ENCODE measurements at places on chromosomes 3 and 15. TPM values are rescaled to one million over a fixed set of nuclear protein-coding genes. Genes with fewer than 3 reads are reported as not detected.
A peak's percentile ranks its signal among the peaks of the same experiment; 100 is the strongest.

- peaks cover 19% of the 10 kb centered on the region for H3K27me3 ChIP-seq
- DNase-seq, result peak; percentile 45
- H3K36me3 ChIP-seq, result no peaks in the 10 kb centered on the region
- no peak overlapping the region for H3K27ac ChIP-seq
- H3K4me1 ChIP-seq, result peaks cover 6% of the 10 kb centered on the region
Observed at GRCh38 chr3:45760878-45761711, 35.2 kb downstream of the SLC6A20 start.

DNA sequence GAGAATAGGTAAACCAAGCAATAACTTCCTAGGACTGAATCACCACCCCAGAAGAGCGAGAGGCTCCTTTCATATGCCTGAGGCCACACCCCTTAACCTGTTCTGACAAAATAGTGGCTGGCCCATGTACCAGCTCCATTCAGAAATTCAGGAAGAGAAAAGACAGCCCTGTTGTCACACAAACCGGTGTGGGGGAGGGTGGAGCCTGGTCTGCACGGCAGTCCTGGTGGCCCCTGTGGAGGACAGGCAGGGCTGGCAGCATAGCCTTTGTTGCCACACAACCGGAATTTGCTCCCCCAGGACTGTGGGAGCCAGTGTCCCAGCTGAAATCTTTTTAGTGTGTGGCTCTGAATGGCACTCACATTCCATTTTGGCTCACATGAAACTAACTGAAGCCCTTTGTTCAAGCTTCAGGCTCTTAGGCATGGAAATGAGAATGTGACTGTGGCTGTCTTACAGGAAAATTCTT, 23.8 kb downstream of the RLBP1 start:
- H3K36me3 ChIP-seq, result peaks cover 9% of the 10 kb centered on the region
- no peak overlapping the region for H3K27ac ChIP-seq
- DNase-seq, result no peak
- H3K4me1 ChIP-seq, result peaks cover 36% of the 10 kb centered on the region
- no peak overlapping the region for H3K4me3 ChIP-seq

GRCh38 chr3:126678693-126679317, 23.9 kb upstream of the TXNRD3 start:
- 0 out of 2 replicates have a peak overlapping the region, but pooled peaks have one; percentile 57 for H3K27ac ChIP-seq
- H3K4me1 ChIP-seq, result peaks cover 42% of the 10 kb centered on the region
- no peak for DNase-seq

The ATP13A3 gene
- total RNA-seq, result 115 TPM

- DNase-seq, result no peak
- H3K4me1 ChIP-seq, result peaks cover 39% of the 10 kb centered on the region
- H3K27ac ChIP-seq, result peak overlapping the region; percentile 65
- H3K36me3 ChIP-seq, result peaks cover 28% of the 10 kb centered on the region
Observed at GRCh38 chr15:72198356-72199204, 993 bp upstream of the GRAMD2A start.

DNA sequence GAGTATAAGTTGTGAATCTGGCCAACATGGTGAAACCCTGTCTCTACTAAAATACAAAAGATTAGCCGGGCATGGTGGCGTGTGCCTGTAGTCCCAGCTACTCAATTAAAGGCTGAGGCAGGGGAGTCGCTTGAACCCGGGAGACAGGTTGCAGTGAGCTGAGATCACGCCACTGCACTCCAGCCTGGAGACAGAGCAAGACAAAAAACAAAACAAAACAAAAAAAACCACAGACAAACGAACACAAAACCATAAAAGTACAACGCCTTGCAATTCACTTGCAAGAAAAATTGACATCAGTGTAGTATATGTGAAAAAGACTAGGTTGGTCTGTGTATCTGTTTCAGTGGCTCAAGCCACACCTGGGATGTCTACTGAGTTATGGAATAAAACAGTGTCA, 29.9 kb upstream of the CCDC80 start:
- peak overlapping the region; percentile 96 for H3K27ac ChIP-seq
- no peak overlapping the region for H3K4me3 ChIP-seq
- DNase-seq, result no peak
- no peaks in the 10 kb centered on the region for H3K36me3 ChIP-seq
- H3K27me3 ChIP-seq, result no peaks in the 10 kb centered on the region

The CADM2 gene
- total RNA-seq, result not detected

DNA sequence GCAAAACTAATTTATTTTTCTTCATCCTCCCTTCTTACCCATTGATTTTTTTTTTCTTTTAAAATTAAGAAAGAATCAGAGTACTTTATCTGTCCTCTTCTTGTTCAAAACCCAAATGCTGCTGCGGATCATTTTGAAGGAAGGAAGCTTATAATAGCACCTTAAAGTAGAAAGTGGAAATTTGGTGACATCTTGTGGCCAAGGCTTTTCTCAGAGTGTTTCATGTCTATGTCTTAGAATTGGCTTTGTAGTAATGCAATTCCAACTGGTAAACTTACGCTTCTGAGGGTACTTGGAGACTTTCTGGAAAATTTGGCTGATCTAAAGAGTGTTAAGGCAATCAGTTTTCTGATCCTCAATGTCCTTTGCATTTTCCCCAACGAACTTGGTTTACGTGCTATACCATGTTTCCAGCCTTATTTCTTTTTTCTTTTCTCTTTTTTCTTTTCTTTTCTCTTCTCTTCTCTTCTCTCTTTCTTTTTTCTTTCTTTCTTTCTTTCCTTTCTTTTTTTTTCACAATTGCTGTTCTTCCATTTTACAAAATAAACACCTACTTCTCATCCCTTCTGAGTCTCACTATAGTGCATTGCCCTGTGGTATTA, 30.7 kb downstream of the C3orf38 start:
- H3K27me3 ChIP-seq, result peaks cover 2% of the 10 kb centered on the region
- H3K36me3 ChIP-seq, result no peaks in the 10 kb centered on the region
- H3K4me3 ChIP-seq, result no peak overlapping the region
- H3K27ac ChIP-seq, result no peak overlapping the region
- DNase-seq, result peak; percentile 40

DNA sequence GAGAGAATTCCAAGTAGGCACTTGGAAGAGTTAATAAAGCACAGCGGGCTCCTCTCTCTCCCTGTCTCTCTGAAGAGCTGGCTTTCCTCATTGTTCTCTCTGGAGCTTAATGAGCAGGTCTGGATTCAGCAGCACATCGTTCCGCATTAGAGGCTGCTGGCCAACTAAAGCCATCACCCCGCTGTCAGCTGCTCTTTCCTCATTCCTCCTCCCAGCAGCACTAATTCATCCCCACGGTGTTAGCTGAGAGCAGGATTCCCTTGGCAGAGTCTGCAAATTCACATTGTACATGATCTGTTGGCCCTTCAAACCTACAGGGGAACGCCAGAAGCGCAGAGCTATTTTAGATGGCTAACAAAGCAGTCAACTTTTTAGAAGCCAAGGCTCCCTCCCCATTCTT, 44.2 kb downstream of the SGO1 start:
- H3K27me3 ChIP-seq, result no peaks in the 10 kb centered on the region
- DNase-seq, result no peak
- no peak overlapping the region for H3K4me3 ChIP-seq
- H3K36me3 ChIP-seq, result no peaks in the 10 kb centered on the region
- H3K27ac ChIP-seq, result no peak overlapping the region

The SEMA3F gene
- 21.8 TPM for total RNA-seq

- H3K27me3 ChIP-seq, result peaks cover 2% of the 10 kb centered on the region
- no peaks in the 10 kb centered on the region for H3K36me3 ChIP-seq
- H3K27ac ChIP-seq, result no peak overlapping the region
- H3K4me3 ChIP-seq, result no peak overlapping the region
Observed at GRCh38 chr3:128362026-128362965, 104.4 kb downstream of the DNAJB8 start.

DNA sequence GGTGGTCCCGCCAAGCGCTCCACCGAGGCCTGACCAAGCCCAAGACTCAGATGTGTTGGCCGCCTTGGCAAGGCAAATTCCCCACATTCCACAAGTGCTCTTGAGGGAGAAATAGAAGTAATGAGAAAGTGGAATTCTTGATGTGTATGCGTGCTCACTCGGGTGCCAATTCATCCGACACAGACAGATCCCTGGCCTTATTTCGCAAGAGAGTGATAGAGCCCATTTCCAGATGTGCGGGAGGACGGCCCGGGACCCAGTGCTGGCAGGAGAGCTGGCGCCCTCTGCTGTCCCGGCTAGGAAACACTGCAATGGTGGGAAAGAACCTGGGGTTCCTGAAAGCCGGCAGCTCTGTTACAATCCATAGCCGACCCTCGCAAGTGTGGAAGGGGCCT, 76.0 kb downstream of the HMG20A start:
- peak; percentile 95 for DNase-seq
- H3K27ac ChIP-seq, result peak overlapping the region; percentile 90
- H3K36me3 ChIP-seq, result no peaks in the 10 kb centered on the region
- H3K27me3 ChIP-seq, result peaks cover 2% of the 10 kb centered on the region
- H3K4me1 ChIP-seq, result peaks cover 88% of the 10 kb centered on the region

DNA sequence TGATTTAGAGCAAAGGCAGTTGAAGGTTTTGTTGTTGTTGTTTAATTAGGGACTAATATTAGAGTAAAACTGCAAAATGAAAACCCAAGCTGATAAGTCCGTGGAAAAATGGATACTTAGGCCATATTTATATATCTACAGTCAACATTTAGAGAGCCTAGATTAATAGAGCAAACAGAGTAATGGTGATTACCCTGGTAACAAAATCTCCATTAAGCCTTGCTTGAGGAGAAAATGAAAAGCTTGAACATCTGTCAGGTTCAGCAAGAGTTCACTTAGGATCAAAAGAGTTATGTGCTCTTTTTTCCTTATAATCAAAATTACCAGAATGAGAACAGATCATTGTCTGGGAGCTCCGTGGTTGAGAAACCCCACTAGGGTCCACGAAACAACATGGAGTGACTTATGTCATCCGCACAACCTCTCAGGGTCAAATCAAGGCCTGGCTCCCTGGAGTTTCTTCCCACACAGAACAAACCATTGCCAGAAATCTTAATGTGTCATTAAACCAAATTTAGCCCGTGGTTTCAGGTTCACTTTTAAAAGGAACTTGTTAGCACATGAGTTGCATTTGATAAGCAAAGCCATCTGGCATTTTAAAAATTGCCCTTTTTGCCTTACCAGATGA, 381.2 kb downstream of the GABRB3 start:
- H3K27me3 ChIP-seq, result no peaks in the 10 kb centered on the region
- no peaks in the 10 kb centered on the region for H3K36me3 ChIP-seq
- H3K4me1 ChIP-seq, result no peaks in the 10 kb centered on the region
- H3K4me3 ChIP-seq, result no peak overlapping the region
- no peak for DNase-seq

DNA sequence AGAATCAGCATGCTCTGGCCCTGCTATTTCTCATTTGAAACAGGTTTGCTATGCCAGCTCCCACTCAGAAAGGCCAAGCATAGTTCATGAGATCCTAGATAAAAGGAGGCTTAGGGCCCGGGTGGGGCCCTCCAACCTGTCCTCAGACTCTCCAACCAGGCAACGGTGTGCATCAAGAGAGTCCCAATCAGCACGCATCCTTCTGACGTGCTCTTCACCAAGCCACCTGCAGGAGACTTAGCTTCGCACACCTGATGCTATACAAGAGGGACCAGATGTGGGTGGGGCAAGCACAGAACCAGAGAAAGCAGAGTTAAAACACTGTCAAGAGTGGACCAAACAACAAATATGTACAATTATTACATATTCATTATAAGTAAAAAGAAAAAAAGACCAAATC, 17.3 kb downstream of the STIMATE start:
- no peaks in the 10 kb centered on the region for H3K27me3 ChIP-seq
- H3K4me3 ChIP-seq, result no peak overlapping the region
- H3K4me1 ChIP-seq, result peaks cover 8% of the 10 kb centered on the region
- H3K36me3 ChIP-seq, result peaks cover 12% of the 10 kb centered on the region
- no peak for DNase-seq
- no peak overlapping the region for H3K27ac ChIP-seq

DNA sequence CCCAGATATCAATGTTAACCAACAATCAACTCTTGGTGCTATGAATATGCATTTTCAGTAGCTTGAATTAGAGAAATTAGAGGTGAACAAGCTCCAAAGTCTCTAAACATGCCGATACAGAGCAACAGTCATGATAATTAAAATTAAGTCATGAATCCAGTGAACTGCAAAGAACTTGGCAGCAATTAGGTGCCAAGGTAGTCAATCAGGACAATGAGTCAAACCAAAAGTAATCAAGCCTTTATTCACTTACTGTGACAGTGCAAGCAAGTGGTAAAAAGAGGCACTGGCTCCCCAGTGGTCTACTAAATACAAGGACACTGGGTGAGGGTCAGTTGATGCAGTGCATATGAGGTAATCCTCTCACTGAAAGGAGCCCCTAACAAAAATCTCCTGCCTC, 1.8 kb downstream of the ZNF770 start:
- peak overlapping the region; percentile 99 for H3K4me3 ChIP-seq
- H3K27ac ChIP-seq, result no peak overlapping the region
- no peaks in the 10 kb centered on the region for H3K27me3 ChIP-seq
- H3K4me1 ChIP-seq, result peaks cover 31% of the 10 kb centered on the region

The ARHGEF26 gene
- not detected for total RNA-seq

GRCh38 chr3:122516846-122517360, 2.2 kb upstream of the KPNA1 start:
- H3K27me3 ChIP-seq, result no peaks in the 10 kb centered on the region
- no peaks in the 10 kb centered on the region for H3K36me3 ChIP-seq
- DNase-seq, result no peak
- no peak overlapping the region for H3K27ac ChIP-seq
- H3K4me1 ChIP-seq, result peaks cover 19% of the 10 kb centered on the region

GRCh38 chr3:126474498-126475412, 936 bp downstream of the ZXDC start:
- H3K4me1 ChIP-seq, result peaks cover 41% of the 10 kb centered on the region
- peak overlapping the region; percentile 59 for H3K27ac ChIP-seq
- peak; percentile 22 for DNase-seq
- H3K4me3 ChIP-seq, result peak overlapping the region; percentile 95

DNA sequence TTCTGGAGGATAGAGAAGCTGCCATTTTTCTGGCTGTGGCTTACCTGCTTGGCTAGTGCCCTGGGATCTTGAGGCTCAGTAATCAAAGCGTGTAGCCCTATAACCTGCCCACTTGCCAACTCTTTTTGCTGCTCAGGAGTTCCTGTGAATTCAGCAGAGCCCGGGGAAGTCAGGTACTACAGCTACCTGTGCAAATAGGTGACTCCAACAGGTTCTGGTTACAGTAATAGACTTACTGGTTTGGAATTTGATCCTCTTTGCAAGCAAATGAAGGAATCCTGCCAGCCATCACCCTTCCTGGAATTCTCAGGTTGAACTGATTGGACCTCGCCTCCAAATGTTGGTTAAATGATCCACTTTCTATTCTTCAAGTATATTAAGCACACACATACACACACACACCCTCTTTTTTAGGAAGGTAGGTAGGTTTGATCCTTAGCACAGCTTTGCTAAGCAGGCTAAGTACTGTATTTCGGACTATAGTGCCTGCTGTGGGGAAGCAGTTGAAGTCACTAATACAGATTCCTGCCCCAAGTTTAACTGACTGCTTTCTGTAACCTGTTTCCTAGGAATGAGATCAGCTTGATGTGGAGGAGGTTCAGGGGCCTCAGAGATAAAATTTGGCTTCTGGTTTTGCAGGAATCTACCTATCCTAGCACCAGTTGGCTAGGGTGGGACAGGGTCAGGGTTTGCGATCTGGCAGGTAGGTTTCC, 2.3 kb downstream of the PPCDC start:
- no peak overlapping the region for H3K4me3 ChIP-seq
- no peak overlapping the region for H3K27ac ChIP-seq
- peaks cover 24% of the 10 kb centered on the region for H3K4me1 ChIP-seq
- peaks cover 3% of the 10 kb centered on the region for H3K27me3 ChIP-seq
- no peaks in the 10 kb centered on the region for H3K36me3 ChIP-seq

All from HFFc6 (cell line).